ENCODE measurements at places on chromosomes 16 and 17.
A peak's percentile ranks its signal among the peaks of the same experiment; 100 is the strongest.

DNA sequence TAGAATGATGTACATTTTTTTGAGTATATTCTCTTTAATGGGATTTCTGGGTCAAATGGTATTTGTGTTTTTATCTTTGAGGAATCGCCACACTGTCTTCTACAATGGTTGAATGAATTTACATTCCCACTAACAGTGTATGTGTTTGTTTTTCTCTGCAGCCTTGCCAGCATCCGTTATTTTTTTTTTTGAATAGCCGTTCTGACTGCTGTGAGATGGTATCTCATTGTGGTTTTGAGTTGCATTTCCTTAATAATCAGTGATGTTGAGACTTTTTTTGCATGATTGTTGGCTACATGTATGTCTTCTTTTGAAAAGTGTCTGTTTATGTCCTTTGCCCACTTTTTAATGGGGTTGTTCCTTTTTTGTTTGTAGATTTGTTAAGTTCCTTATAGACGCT lies 172.7 kb upstream of the CDH8 start:
- DNase-seq = no peak

DNA sequence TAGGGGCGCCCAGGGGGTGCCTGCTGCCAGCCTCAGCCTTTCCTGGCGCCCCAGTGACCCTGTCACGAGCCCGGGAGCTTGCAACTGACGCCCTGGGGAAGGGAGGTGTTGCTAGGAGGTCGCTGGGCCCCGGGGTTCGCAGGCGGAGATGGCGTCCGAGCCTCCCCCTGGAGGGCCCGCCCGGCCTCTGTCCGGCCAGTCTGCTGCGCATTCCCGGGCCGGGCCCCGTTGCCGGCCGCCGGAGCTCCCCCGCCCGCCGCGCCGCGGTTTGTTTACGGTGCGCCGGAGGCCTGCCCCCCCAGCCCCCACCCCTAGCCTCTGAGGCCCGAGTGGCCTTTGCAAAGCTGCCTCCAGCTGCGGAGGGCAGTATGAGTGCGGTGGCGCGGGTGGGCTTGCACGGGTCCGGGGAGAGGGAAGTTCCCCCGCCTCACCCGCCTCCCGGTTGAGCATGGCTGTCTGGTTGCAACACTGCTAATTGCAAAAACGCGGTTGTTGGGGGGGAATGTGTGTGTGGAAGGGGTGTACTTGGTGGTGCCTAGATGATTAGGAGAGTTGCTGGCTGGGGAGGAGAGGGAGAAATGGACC lies 514 bp downstream of the THRA start:
- DNase-seq = no peak

GRCh38 chr16:53844804-53845203 lies 140.8 kb downstream of the FTO start:
- DNase-seq = no peak

GRCh38 chr16:1920727-1921171 lies 2.5 kb upstream of the HS3ST6 start:
- no peak for DNase-seq

DNA sequence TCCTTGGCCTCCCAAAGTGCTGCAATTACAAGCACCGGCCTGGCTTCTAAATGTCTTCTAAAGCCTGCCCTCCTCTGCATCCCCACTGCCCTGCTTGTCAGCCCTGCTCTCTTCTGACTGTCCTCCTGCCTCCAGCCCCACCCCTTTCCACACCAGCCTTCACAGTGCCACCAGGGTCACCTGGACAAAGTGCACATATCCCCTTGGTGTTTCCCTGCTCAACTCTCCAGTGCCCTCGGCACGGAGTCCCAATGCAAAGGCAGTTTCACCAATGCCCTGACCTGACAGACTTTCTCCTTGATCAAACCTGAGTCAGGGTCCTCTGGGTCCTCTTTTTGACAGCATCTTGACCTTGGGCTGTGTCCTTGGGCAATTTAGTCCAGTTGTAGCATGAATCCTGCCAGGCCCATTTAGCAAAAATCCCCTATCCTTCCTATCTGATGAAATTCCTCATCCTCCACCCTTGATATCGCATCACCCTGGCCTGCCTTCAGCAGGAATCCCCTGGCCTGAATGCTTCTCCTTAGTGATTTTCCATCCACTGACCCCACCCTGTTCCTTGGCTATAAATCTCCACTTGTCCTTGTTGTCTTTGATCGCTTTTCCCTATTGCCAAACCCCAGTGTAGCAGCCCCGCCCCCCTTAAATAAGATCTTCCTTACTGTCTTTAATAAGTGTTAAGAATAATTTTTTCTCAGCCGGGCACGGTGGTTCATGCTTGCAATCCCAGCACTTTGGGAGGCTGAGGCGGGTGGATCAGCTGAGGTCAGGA lies 42.7 kb upstream of the ETV4 start:
- DNase-seq = no peak

GRCh38 chr16:54938212-54939028 lies 7.8 kb downstream of the IRX5 start:
- DNase-seq = no peak

GRCh38 chr17:28896884-28897768 lies at the start of gene FLOT2:
Gene FLOT2, minus strand, starts transcription at chr17:28897733. Its CDS starts 159 bp downstream, at chr17:28897574.
- DNase-seq = peak; percentile 63

DNA sequence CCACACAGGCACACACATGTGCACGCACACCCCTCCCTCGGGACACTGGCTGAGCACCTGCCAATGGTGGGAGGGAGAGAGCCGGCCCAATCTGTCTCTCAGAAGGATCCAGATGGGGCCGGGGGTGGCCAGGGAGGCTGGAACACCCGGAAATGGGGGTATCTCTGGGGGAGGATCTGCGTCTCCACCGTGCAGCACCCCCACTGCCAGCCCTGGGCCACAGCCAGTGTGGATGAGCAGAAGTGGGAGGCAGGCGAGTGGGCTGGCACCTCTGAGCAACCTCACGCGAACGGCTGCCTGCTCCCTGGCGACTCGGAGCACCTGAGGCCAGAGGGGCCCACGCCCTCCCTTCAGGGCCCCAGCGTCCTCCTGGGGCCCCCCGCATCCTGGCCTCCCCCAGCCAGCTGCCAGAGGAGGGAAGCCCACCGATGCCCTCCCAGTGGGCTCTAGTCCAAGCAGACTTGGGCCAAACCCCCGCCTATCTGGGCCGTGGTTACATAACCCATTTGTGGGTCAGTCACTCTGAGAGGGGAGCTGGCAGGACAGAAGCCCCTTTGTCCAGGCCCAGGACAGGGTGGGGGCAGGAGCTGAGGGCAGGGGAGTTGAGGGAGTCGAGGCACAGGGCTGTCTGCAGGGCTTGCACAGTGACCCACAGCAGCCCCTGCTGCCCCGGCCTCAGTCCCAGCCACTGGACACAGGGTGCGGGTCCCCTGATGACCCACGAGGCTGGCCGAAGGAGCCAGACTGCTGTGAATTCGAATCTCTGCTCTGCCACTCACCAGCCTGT lies 5.6 kb downstream of the CASKIN1 start:
- DNase-seq = no peak

GRCh38 chr17:61284174-61284573 lies 115.5 kb upstream of the TBX2 start:
- DNase-seq = no peak

GRCh38 chr17:15885770-15886169 lies 59.2 kb upstream of the ADORA2B start:
- no peak for DNase-seq

- no peak for DNase-seq
Measured at GRCh38 chr17:69883120-69883519, 191.9 kb upstream of the KCNJ16 start.

DNA sequence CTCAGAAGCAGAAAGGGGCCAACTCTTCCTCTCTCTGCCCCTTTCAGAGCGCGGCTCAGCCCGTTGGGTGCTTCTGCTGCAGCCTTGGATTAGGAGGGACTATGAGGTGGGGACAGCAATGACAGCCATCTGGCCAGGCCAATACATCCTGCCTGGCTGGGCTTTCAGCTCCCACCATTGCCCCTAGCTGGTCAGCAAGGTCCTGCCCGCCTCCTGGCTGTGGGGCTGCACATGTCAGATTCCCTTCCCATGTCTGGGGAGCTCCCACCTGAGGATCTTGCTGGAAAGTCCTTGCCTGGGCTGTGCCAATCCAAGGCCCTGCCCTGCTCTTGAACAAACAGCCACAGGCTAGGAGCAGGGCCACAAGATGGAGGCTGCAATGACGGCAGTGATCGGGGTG lies 8.3 kb downstream of the TRIM65 start:
- DNase-seq = no peak

DNA sequence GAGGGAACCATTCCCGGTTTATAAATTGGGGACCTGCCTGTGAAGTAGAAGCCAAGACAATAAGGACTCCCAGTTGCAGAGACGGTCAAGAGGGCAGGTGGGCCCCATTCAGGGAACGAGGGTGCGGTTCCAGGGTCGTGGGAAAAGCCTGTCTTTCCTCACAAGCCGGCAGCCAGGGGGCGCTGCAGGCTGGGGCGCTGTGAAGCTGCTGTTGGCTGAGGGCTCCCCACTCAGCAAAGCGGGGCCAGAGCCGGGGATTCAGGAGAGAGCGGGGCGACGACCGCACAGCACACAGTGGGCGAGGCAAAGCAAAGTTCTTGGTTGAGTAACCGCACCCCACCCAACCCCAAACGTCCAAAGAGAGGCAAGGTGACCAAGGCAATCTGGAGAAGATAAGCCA lies 24.9 kb downstream of the CDRT15 start:
- DNase-seq = peak; percentile 22

GRCh38 chr17:36188891-36189306 lies 7.7 kb downstream of the CCL3L1 start:
- no peak for DNase-seq

DNA sequence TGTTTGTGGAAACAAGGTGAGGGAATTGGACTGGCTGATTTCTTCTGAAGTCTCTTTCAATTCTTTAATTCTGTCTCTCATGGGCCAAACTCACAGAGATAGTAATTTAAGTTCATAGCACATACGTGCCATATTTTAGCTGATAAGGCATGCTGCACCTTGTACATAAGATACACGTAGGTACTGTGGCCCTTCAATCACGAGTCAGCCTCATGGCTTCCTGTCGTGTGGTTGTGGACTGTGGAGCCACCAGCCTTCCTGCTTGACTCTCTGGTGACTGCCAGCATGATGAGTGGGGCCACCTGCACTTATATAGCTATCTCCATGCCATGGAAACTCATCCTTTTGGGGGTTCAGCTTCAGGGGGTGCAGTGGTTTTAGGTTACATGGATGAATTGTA lies 25.1 kb downstream of the KSR1 start:
- no peak for DNase-seq

DNA sequence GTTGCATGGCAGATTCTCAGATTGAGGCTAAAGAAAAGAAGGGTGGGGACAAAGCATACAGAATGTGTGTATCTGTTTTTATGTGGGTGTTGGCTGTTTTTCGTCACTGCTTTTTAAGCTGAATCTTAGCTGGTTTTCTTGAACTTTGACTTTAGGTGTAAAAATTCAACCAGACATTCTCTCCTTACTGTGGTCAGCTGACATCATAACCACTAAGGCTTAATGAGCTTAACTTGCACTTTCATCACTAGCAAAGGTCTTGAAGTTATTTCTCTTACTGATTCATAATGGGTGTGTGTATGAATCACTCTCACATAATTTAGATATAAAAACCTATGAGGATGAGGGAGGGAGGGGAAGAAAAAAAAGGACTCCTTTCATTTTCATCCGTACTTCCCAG lies 4.0 kb upstream of the CDC6 start:
- no peak for DNase-seq

GRCh38 chr17:51064061-51064735 lies 56.5 kb downstream of the SPAG9 start:
- DNase-seq = no peak
